ENCODE measurements at places on chromosomes 16 and 17.

- no peak for DNase-seq
These were observed 543.7 kb upstream of the CDH11 start for GRCh38 chr16:65665586-65665985.

- DNase-seq = no peak
These were observed 48.0 kb downstream of the ABCC6 start for GRCh38 chr16:16175296-16175695.

DNA sequence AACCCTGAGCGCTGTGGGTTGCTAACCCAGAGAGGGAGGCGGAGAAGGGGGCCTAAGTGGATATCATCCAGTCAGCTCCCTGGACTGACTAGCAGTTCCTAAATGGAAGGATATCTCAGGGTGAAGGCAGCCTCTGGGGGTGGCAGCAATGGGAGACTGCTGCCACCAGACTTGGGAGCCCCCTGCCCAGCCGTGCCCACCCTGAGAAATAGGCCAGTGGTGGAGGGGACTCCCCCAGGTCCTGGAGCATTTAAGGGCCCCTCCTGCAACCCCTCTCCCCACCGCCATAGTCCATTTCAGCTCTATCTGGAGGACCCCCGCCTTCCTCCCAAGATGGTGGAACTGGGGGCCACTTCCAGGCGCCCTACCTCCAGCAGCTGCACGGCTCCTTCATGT, 8.4 kb downstream of the TSPOAP1 start:
- DNase-seq = no peak

DNA sequence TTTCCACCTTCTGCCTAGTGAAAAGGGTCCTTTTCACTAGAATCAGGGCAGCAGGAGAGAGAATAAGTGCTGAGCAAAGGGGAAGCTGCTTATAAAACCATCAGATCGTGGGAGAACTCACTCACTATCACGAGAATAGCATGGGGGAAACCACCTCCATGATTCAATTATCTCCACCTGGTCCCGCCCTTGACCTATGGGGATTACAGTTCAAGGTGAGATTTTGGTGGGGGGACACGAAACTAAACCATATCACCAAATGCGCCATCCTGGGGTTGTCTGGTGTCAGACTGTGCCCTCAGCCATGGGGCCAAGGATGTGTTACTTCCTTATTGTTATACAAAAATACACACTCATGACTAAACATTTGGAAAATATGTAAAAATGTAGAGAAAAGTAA, 10.4 kb upstream of the KATNB1 start:
- DNase-seq = no peak

DNA sequence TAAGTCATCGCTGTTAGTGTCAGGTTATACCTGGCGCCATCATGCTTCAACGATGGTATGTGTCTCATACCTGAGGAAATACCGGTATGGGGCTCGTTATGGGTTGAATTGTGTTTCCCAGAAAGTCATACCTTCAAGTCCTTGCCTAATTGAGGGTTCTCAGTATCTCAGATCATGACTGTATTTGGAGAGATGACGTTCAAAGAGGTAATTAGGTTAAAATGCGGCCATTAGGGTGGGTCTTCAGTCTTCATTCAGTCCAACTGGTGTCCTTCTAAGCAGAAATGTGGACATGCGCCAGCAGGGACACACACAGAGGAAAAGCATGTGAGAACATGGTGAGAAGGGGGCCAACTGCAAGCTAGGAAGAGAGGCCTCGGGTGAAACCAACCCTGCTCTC, 37.5 kb upstream of the XYLT1 start:
- no peak for DNase-seq

DNA sequence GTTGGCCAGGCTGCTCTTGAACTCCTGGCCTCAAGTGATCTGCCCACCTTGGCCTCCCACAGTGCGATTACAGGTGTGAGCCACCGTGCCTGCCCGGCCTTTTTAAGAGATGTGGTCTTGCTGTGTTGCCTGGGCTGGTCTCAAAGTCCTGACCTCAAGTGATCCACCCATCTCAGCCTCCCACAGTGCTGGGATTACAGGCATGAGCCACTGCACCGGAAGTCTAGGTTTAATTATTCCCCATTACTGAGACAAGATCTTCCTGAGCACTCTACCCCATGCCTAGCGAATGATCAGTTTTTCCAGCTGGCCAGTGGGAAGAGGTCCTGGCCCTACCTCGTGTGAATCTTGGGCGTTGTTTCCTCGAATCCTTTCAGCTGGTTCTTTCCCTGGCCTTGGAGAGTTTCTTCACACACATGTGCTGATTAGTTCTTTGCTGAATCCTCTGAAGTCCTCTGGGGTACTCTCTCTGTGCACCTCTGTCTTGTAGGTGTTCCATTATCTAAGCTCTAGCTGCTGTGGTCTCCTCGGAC, 18.9 kb downstream of the C16orf54 start:
- DNase-seq = no peak

GRCh38 chr16:80231121-80231520, 309.7 kb upstream of the DYNLRB2 start:
- no peak for DNase-seq

DNA sequence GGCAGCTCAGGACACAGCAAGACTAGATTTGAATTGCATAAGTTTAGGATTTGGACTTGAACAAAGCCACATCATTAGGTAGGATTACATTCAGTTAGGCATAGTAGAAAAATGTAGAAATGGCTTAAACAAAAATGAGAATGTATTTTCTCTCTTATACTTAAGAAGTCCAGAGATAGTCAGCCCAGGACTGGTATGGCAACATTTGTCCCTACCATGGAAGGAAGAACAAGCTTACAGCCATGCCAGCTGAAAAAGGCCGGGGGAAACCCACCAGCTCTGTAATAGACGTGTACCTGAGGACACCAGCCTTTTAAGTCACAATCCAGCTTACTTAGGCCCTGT, 11.2 kb upstream of the TMIGD1 start:
- DNase-seq = no peak

DNA sequence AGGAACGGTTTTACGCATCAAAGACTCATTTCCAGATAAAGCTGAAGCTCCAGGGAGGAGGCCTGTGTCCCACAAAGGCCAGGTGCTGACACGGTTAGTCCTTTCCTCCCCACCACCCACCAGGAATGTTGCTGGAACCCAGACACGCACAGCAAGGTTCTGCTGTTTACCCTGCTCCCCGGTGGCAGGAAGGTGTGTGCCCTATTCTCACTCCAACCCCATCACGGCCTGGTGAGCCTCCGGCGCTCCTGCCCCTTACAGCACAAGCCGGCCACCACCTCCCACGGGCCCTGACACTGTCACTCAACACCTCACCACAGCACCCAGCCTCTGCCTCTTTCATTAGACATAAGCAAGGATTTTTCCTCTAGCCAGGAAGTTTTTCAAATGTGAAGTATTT, 47.8 kb downstream of the ANKRD11 start:
- DNase-seq = no peak

GRCh38 chr16:85173146-85173980, 61.1 kb upstream of the CIBAR2 start:
- no peak for DNase-seq

DNA sequence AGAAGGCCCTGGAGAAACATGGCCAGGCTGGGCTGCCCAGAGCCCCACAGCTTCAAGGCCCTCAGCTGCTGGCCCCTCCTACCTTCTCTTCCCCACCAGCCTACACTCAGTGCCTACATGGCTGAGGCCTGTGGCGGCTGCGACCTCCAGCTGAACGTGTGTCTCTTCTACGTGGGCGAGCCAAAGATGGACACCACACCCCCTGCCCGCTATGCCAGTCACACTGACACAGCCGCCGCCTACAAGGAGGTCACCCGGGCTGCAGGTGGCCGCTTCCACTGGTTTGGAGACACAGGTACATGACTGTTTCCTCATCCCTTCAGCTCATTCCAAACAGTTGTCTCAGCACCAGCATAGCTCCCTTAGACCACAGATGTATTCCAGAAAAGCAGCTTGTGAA, 29.5 kb upstream of the SDR42E2 start:
- DNase-seq = no peak

- DNase-seq = no peak
These were observed 26.8 kb upstream of the CIBAR2 start for GRCh38 chr16:85138825-85139627.

GRCh38 chr16:1060416-1061340, 11.9 kb upstream of the SSTR5 start:
- DNase-seq = no peak

- DNase-seq = no peak
These were observed 28.0 kb downstream of the CRHR1 start for GRCh38 chr17:45812102-45812501.

- DNase-seq = no peak
These were observed 137.0 kb downstream of the ANKFN1 start for GRCh38 chr17:56290101-56290801.

- DNase-seq = no peak
These were observed 1.0 kb downstream of the RNF166 start for GRCh38 chr16:88705076-88705684.

DNA sequence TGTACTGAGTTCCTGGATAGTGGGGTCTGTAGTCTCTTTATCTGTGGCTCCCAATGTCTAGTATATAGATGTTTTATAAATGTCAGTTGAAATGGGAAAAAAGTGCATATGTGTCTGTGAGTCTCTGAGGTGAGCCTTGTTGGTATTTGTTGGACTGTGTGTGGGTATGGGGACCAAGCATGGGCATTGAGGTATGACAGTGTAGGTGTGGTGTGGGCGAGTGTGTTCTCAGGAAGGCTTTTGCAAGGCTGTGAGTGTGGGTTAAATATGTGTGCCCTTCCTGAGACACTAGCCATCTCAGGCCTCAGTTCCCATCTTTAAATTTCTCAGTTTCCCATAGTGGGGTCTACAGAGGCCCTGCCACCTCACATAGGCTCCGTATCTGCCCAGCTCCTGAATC, 440.2 kb upstream of the CCL2 start:
- DNase-seq = no peak

- DNase-seq = no peak
These were observed 1034.5 kb upstream of the EEF2KMT start for GRCh38 chr16:6132121-6132520.

- no peak for DNase-seq
These were observed 762 bp upstream of the CSF3 start for GRCh38 chr17:40014375-40014980.

Data from GM19239 (cell line).